NCI-H1436 (cell line): ENCODE measurements at places on chromosomes 11 and 22.

GRCh38 chr11:128066399-128066798 is 521.0 kb downstream of the ETS1 start:
- DNase-seq = no peak

DNA sequence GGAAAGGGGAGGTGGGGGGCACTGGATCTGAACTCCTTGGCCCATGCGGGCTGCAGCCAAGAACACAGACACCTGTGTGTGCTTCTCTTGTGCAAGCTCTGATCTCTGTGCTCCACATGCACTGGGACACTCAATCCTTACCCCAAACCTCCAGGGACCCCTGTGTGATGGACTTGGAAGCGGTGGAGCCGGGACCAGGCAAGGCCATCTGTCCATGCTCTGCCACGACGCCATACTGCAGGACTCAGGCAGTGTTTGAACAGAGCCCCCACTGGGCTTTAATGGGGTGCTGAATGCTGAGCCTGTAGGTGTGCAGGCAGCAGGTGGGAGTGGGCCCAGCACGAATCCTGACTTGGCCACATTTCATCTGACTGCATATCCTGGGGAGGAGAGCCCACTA is 23.4 kb downstream of the PPM1F start:
- DNase-seq = no peak

GRCh38 chr11:64286801-64287159 is 1.1 kb downstream of the GPR137 start:
- DNase-seq = no peak

DNA sequence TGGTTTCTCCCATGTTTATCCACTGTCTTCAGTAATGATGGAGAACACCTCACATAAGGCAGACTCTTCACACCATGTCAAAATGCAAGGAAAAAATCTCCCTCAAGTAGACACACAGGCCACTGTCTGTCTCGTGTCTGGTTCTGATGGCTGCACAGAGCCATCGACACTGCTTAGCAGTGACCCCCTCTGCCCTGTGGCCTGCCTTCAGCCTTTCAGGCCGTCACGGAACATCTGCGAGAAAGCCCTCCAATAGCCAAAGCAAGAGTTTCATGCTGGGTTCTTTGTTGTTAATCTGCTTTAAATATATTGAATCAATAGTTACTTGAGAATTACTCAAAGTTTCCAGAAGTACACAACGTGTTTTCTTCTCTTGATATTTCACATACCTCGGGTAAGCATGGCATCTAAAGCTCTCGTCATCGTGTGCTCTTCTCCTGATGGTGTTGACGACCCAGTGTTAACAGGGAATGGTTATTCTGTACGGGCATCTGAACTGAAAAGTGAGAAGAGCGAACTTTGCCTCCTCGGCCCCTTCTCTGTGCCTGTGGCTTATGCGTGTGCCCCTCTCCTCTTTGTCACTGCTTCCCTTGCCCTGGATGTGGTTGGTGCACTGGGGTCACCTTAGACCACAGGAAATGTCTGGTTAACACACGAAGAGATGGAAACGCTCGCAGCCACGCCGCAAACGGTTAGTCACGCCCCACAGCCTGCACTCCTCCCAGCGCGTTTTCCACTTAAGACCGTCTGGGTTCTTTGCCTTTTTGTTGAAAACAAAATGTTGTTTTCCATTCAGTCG is 33.4 kb upstream of the CTTN start:
- no peak for DNase-seq

- no peak for DNase-seq
Measured at GRCh38 chr11:1422481-1422880, 32.7 kb downstream of the BRSK2 start.

- DNase-seq = peak; percentile 67
Measured at GRCh38 chr11:65498042-65498726, 661 bp upstream of the MALAT1 start.
